Tongue (tissue), 3 donors: ENCODE measurements at places on chromosomes 7 and 10.

DNA sequence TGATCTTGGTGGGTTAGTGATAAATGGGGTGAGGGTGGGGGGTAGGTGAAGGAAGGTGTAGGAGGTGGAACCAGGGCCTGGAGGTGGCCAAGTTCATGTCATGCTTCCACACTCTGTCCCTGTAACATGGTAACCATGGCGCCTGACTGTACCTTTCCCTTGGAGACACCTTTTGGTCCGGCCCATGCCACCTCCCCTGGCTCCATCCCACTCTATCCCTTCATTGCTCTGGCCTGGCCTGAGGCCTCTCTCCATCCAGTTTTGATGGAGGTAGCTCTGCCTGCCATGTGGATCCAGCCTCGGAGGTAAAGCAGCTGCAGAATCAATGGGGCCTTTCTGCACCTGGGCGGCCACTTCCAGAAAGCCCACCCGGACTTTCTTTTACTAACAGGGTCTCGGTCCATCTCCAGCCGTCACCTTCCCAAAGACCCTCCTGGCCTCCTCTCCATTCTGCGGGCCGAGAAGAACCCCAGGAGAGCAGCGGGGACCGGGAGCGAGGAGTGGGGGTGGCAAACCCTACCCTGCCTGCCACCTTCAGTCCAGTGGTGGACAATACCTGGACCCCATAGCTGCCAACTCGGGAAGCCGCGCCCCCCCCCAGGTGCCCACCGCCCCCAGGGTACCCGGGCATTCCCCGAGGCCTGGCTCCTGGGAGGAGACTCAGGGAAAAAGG is 504 bp upstream of the TRRAP start:
- DNase-seq = no peak

- no peak for DNase-seq
Measured at GRCh38 chr7:123627851-123628250, 26.2 kb downstream of the ASB15 start.

GRCh38 chr7:157656195-157656769 is 319.5 kb downstream of the DNAJB6 start:
- no peak for DNase-seq

- peak; percentile 79 for DNase-seq
Measured at GRCh38 chr10:5776881-5777197, 36.4 kb downstream of the GDI2 start.

GRCh38 chr10:89388806-89389205 is 3.6 kb upstream of the IFIT1 start:
- DNase-seq = no peak

GRCh38 chr10:110022716-110023504 is 15.1 kb downstream of the ADD3 start:
- no peak for DNase-seq

DNA sequence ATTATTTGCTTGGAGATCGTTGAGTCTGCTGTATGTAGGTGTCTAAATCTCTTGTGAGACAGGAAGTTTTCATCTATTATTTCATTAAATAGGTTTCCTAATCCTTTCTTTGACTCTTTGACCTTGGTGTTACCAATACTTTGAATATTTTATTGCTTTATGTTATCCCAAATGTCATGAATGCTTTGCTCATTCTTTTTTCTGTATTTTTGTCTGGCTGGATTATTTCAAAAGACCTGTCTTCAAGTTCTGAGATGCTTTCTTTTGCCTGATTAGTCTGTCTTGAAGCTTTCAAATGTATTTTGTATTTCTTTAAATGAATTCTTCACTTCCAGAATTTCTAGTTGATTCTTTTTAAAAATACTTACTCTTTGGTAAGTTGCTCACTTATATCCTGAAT is 27.3 kb downstream of the UBE3C start:
- DNase-seq = no peak
